Right hindlimb (tissue), 1 donor: ENCODE measurements at places on chromosomes 3 and 15.
A peak's percentile ranks its signal among the peaks of the same experiment; 100 is the strongest.

DNA sequence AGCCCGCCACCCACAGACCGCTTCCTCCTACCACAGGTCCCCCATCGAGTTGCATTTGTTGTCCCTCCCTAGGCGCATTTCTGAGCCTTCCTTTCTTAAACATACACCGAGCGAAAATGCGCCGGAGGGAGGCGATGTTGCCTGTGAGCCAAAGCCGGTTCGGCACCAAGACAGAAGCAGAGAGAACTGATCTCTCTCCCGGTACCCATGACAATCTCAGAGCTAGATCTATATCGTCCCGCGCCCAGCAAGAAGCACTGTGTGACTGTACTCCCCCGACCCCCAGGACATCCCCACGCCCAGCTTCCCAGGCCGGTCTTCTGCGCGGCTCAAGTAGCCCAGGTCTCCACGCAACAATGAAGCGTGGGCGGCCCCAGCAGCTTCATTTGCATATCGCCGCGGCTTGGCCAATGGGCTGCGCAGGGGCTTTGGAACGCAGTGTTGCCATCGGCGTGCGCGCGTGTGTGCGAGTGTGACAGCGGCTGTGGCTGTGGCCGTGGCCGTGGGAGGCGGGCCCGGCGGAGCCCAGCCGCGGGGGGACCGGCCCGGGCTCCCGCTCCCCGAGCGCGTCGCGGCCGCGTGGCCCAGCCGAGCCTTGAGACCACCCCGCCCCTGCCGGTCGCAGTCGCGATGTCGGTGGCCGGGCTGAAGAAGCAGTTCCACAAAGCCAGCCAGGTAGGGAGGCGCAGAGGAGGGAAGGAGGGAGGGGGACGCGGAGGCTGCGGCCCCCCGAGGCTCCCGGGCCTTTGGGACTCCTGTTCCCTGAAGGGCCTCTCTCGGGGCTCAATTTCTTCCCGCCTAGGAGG is at the start of gene SH3GL3:
TSS of gene SH3GL3 (plus strand) at position 438 of the 806 bp plus-strand sequence. CDS start at position 631, 193 bp downstream.
- DNase-seq: peak; percentile 92

- no peak for DNase-seq
These were observed 235.8 kb upstream of the TMCO5A start for GRCh38 chr15:37698679-37699078.

- DNase-seq: no peak
These were observed 139.7 kb upstream of the TBL1XR1 start for GRCh38 chr3:177336873-177337450.

DNA sequence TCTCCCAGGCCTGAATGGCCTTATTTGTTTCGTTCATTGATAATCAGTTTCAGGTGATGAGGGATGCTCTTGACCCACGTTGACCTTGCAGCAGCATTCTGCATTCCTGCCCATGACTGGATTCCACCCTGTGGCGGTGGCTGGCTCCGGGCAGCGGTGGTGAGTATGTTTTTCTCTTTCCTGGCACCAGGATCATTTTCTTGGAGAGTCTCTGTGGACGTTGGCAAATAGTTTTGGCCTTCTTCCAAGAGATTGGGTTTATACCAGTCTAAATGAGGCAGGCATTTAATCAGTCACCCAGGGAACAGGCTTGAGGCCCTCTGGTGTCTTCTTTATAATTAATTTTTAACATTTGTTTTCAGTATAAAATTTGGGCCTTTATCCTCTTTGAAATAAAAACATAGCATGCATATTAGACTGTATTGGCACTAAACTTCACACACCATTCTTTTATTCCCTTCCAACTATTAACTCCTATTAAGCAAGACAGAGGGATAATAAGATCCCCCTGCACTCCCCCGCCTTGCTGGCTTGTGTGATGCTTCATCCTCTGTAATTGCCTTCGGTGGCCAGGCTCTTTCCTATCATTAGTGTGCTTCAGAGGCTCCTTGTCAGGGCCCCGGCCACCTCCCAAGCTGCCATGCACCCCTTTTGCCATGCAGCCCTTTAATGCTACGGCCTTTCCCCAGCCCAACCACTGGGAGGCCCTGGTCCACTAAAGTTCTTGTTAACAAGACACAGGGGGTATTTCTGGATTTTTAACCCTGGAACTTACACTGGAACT is 176.2 kb upstream of the TOPAZ1 start:
- no peak for DNase-seq

DNA sequence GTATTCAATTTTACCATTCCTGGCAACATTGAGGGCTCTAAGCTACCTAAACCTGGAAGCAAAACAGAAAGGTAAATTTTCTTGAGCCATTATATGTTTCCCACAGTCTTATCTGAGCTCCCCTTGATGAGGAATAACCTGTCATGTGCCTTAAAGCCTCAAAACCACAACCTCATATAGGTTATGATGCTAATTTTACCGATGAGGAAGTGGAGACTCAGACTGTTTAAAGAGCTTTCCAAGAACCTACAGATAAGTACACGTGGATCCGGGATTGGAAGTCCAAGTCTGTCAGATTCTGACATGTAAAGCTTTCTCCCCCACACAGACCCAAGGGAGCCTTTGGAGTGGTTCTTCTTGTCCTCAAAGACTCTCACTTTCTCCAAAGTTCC is 140.5 kb downstream of the SEMA6D start:
- no peak for DNase-seq

DNA sequence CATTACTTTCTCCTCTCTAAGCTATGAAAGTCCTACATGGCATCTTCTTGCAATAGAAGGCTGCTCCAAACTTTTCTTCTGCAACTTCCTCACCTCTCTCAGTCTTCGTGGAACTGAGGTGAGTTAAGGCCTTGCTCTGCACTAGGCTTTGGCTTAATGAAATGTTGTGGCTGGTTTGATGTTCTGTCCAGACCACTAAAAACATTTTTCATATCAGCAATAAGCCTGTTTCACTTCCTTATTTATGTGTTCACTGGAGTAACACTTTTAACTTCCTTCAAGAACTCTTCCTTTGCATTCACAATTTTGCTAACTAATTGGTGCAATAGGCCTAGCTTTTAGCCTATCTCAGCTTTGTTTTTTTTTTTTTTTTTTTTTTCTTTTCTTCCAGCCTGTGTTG is 335.3 kb upstream of the NECTIN3 start:
- no peak for DNase-seq

DNA sequence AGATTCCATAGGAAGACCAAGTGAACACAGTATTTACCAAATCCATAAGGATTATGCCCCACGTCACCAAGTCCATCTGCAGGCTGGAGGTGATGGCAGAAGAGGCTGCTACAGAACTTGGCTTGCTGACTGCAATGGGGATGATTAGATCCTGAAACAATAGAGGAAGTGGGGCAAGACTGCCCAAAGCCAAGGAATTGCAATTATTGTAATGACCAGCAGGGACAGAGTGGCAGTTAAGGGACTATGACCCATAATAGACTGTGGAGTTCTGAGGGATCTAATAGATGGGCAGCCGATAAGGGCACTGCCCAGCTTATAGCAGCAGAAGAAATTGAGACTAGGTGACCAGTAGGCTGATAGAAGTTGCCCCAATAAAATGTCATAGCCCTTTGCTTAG is 108.4 kb downstream of the MINAR1 start:
- DNase-seq: no peak

DNA sequence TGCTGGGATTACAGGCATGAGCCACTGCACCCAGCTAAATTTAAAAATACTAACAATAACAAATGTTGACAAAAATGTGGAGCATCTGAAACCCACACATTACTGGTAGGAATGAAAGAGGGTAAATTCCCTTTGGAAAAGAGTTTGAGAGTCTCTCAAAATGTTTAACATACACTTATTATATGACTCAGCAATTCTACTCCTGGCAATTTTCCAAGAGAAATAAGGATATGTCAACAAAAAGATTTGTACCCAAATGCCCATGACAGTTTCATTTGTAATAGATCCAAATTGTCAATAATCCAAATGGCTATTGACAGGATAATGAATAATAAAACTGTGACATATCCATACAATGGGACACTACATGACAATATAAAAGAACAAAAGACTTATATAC is 9.0 kb downstream of the HCLS1 start:
- no peak for DNase-seq

DNA sequence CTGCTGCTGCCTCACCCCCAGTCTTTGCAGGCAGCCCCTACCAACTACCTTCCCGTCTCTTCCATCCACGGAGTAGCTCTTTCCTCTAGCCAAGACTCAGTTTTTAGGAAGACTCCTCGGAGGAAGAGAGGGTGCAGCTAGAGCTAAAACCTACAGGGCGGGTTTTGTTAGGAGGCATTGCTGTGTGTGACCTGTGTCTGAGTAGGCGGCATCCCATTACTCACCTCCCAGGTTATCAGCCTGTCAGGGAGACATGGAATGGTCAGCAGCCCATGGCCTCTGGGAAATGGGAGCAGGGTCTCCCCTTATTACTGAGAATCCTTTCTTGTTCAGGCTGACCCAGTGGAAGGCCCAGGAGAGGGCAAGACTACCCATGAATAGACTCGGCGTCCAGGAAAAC is 43.8 kb upstream of the FGD5 start:
- DNase-seq: no peak

DNA sequence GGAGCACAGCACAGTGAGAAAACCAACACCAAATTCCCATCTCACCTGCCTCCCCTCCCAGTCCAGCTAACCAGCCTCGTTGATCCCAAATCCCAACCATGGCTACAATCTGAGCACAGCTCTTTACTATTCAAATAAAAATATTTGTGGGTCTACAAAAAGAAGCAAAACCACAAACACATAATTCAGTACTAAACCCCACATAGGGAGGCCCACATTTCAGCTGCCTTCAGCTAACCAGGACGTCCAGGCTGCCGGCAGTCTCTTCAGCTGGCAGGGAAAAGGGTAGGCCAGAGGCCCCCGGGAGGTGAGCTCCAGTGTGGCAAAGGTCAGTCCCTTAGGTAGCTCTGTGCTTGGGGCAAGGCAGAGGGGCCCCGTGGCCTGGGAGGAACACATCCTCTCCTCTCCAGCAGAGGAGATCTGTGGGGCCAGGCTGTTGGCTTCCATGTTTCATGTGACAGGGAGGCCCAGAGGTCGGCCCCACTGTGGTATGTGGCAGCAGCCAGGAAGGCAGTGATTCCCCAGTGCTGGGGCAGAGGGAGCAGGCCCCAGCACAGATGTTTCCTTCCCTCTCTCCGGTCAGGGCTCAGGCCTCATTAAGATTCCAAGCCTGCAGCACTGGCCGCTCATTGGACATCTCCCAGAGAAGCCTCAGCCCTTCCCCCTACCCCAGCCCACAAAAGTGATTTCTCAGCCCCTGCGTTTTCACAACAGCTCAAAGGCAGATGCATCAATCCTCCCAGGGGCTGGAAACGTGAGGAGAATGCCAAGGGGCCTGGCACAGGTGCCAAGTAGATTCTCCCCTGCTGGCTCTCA is 381.4 kb downstream of the NTRK3 start:
- DNase-seq: peak; percentile 65

- no peak for DNase-seq
These were observed 242.4 kb downstream of the KCNMB2 start for GRCh38 chr3:178778589-178778988.

- DNase-seq: no peak
These were observed 326.2 kb downstream of the CTNNB1 start for GRCh38 chr3:41525303-41526064.

GRCh38 chr3:151880416-151880690 is 6.9 kb downstream of the SUCNR1 start:
- DNase-seq: no peak

GRCh38 chr3:32525720-32526119 is 23.1 kb upstream of the CMTM6 start:
- no peak for DNase-seq

DNA sequence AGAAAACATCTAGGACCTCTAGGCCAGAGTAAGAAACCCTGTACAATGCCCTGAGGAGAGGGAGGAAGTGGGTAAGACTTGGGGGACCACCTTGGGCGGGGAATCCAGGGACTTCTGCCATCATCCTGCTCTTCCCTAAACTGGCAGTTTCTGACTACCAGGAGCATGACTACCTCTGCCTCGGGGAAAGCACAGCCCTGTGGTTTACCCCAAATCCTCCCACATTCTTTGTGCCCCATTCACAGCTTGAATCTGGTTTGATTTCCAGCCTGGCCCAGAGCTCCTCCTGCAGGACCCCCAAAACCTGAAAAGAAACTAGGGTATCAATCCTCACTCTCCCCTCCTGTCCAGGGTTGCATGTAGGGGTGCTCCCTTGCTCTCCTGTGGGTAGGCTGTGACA is 4.7 kb downstream of the C3orf18 start:
- DNase-seq: no peak

- DNase-seq: no peak
These were observed 287.3 kb upstream of the GBE1 start for GRCh38 chr3:82048711-82049110.

GRCh38 chr3:71672340-71672739 is 52.9 kb downstream of the EIF4E3 start:
- DNase-seq: no peak

- no peak for DNase-seq
These were observed 700.5 kb upstream of the ARPP21 start for GRCh38 chr3:34938784-34939183.

DNA sequence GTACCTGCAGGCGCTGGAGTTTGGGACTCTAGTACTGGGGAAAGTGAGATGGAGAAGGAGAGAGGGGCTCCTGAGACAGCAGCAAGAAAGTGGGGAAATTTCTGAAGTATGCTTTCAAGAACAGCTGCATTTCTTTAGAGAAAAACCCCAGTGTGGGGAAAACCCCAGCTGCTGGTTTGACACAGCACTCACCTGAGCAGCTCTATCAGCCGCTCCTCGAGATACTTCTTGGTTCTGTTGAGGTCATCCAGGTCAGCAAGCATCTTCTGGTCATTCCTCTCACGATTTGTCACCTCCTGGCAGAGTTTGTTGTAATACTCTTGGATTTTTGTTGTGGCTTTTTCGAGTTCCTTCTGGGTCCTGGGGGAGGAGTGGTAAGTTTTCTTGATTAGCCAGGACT is 18.8 kb downstream of the CXCR6 start:
- DNase-seq: no peak

DNA sequence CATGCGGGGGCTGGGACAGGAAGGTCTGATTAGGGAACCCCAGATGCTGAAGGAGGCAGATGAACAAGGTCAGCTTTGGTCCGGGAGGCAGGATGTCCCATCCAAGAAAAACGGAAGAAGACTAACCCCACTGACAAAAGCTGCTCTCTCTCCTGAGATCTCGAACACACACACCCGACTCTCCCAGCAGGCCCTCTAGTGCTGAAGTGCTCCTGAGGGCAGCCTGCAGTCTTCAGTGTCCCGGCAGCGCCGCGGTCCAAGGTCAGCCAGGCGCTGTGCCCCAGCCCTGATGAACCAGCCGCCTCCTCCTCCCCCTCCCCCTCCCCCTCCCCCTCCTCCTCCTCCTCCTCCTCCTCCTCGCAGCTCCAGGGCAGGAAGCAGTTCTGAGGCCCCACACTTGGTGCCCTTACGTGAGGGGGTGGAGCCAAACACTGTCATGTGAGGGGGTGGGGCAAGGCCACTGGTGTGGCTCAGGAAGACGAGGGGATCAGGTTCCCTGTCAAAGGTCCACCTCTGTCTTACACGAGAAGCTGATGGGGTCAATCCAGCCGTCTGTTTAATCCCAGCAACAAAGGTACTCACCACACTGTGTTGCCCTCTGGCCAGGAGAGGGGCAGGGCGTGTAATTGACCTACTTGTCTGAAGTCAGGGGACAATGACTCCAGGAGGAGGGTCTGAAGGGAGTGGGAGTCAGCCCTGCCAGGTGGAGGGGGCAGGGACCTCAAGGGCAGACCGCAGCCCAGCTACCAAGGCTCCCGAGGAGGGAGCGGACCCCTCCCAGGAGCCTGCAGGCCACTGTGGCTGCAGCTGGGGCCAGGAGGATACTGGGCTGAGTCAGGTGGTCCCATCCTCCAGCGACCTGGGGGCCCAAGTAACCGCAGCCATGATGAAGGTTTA is 34.3 kb downstream of the PRR23E start:
- no peak for DNase-seq
